Forelimb muscle (tissue), 1 donor: ENCODE measurements at places on chromosomes 11 and 22. TPM values are rescaled to one million over a fixed set of nuclear protein-coding genes. Genes with fewer than 3 reads are reported as not detected.

DNA sequence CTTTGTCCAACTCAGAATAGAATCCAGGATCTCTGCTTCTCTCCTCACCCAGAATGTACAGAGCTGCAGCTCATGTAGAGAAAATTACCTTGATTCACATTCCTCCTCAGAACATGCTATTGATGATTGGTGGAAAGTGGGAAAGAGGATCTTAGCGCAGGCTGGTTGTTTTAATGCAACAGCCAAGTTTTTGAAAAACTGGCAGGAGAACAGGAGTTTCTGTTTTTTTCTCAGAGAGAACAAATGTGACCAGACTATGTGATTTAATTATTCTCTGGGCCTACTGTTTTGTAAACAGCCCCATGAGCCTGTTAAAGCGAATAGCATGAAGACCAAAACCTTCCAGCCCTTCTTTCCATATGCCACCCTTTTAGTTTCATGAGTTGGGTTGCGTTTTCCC, 19.1 kb upstream of the IL18BP start:
- no peak for DNase-seq

DNA sequence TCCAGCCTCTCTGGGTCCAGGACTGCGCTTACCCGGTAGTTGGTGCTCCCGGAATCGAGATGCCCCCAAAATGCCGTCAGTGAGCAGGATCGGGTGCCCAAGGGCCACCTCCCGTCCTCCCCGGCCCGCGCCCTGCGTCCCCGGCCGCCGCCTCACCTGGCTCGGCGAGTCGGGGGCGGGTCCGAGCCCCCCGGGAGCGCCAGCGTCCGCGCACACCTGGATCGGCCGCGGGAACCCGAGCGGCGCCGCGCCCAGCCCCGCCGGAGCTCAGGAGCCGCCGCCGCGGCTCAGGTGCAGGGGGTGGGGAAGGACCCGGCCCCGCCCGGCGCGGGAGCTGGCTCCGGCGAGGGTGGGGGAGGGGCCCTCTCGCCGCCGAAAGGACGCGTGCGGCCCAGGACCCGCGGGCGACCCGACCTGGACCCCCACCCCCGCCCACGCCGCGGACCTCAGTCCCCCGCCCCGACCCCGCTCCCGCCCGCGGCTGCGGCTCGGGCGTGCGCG, at the start of gene SHANK2:
SHANK2 (minus strand) TSS at position 309 of the 501 bp plus-strand sequence. CDS start 105,251 bp downstream, outside the sequence.
- DNase-seq, result no peak

- no peak for DNase-seq
Measured at GRCh38 chr11:7320306-7320705, 68.6 kb downstream of the SYT9 start.

DNA sequence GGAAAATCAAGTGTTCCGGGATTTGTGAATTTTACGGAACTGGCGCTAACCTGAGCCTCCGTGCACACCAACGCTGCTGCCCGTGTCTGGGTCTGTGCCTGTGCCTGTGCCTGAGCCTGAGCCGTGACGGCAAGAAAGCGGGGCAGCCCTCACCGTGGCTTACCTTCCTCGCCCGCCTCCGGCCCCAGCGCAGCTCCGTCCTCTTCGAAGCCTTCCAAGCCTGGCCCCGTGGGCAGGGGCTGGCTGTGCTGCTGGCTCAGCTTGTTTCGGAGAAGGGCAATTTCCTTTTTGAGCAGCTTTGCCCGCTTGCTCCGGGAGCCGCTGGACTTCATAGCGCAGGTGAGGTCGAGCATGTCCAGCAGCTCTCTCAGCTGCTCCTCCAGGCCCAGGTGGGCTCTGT, 33.8 kb downstream of the BRD1 start:
- DNase-seq, result no peak

DNA sequence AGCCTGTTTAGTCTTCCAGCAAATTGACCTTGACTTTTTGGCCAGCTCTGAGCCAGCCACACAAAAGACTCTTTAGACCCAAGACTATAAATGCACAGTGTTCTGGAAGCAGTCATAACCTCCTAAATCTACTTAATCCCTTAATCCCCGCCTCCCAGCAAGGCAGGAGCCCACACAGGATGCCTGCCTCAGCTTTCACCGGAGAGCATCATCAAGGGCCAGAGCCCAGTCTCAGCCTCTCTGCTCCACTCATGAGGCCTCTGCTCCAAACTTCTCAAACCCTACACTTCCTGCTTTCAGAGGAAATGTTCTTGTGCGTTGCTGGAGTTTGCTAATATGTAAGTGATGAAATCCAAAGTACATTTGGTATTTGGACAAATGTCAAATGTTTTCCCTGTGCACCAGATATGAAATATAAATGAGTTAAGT, 57.9 kb upstream of the FSHB start:
- DNase-seq, result peak; percentile 39

The MB gene
- polyA plus RNA-seq, result 403 TPM

DNA sequence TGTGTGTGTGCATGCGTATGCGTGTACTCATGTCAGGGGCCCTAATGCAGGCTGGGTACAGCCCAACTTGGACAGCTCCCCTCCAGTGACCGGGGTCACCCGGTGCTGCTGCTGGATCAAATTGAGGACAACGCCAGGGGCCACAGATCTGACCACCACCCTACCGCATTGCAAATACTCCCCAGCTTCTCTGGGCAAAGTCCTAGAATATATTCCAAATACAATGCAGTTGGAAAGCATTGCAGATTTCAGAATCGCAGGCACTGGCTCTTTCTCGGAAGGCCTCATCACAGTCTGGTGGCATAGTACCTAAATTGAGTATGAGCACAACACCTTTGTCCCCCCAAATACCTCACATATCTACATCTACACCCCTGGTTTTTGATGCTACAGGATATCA, 43.2 kb downstream of the MYO7A start:
- DNase-seq, result no peak

- DNase-seq, result no peak
Measured at GRCh38 chr11:24344222-24344621, 152.6 kb upstream of the LUZP2 start.

The ACR gene
- 0.42 TPM for polyA plus RNA-seq

DNA sequence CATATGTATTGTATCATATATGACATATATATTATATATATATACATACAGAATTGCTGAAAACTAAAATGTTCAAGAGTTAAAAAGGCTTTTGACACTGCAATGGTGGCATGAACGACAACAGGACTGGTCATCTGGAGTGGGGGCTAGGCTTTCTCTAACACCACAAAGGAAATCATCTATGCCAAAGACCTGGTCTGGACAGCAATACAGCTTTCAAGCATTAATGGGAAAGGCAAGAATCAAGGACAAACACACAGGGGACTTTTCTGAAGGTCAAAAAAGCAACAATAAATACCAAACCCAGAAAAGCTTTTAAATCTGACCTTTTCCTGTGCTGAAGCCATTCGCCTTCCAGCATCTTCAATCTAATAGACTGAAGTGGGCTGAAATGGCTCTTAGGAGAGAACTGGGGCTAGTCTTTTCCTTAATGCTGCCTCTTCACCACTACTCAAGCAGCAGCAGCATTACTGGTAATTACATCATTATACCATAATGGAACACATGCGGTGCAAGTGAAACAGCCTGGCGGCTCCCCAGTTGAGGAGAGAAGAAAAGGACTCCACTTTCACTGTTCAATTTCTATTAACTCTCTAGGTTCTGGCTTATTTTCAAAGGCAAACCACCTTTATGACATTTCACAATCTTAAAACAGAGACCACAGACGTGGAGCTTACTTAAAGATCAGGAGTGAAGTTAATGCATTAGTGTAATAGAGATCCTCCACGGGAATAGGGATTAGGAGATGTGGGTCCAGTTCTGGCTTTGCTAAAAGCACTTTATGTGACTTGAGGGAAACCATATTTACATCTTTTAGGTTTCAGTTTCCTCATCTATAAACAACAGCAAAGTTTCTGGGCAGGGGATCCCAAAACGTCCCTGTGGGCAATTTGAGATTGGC, 63.0 kb downstream of the GAB2 start:
- no peak for DNase-seq

GRCh38 chr11:93633835-93634234, 27.6 kb upstream of the CEP295 start:
- no peak for DNase-seq

The MRGPRX3 gene
- polyA plus RNA-seq, result not detected

The TMA7B gene
- polyA plus RNA-seq, result 0.10 TPM

GRCh38 chr11:28026634-28027290, 81.2 kb downstream of the KIF18A start:
- no peak for DNase-seq

GRCh38 chr22:49553518-49554295, 274.0 kb downstream of the BRD1 start:
- no peak for DNase-seq

- no peak for DNase-seq
Measured at GRCh38 chr11:64347193-64347867, 7.3 kb downstream of the CCDC88B start.

The NAP1L4 gene
- polyA plus RNA-seq, result 110 TPM

GRCh38 chr11:19789835-19790710, 77.4 kb downstream of the NAV2 start:
- DNase-seq, result no peak

The MUC5AC gene
- polyA plus RNA-seq, result not detected

- DNase-seq, result no peak
Measured at GRCh38 chr11:105181521-105181920, 42.0 kb upstream of the CARD18 start.
